ENCODE measurements at places on chromosomes 3 and 15.

- DNase-seq: no peak
Observed at GRCh38 chr3:25503898-25504301, 75.8 kb downstream of the RARB start.

GRCh38 chr3:149706905-149707304, 45.4 kb downstream of the COMMD2 start:
- DNase-seq: no peak

DNA sequence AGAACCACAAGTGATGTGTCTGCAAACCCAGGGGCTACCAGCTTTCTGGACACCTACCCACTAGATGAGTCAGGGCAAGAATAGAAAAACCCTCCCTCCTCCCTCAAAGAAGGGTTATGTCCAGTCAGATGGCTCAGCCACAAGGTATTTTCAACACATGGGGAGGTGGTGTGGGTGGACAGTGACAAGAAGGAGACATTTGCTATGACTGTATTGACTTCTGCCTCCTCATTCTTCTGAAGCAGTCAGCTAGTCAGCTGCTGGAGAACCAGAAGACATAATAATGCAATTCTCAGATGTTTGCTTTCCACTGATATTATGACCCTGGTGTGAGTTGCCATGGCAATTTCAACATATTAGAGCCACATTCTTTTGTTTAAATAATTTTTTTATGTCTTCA, 66.7 kb upstream of the GOLGA8B start:
- no peak for DNase-seq

DNA sequence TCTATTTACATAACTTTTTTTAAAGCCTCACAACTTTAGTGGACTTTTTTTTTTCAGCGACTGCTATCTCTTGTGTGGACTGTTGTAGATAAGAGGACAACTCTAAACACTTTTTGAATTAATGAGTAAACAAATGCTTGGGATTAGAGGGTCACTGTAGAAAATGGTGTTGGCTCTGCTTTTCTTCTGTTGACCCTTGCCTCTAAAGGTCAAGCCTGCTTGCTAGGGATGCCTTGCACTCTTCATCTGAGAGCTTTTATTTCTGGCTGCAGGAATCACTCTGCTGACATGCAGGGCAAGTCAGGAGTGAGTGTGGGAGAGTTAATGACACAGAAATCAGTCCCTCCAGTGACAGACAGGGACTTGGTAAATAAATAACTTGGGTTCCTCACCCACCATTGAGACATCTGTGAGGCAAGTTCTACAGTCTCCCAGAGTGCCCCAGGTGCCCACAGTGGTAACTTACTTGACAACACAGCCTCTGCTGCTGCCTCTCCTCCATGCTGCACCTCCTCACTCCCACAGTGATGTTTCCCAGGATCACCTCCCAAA, 390.1 kb downstream of the IL20RB start:
- DNase-seq: no peak

DNA sequence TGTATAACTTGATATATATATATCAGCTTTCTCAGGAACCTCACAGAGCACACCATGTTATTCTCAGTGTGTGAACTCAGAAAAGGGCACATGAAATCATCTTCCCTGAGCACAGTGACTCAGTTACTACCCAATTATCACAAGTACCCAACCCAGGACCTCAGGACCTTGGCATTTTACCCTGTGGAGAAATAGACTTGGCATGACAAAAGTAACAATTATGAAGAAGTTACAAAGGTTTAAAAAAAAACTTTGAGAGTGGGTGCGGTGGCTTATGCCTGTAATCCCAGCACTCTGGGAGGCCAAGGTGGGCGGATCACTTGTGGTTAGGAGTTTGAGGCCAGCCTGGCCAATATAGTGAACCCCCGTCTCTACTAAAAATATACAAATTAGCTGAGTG, 52.4 kb downstream of the ONECUT1 start:
- DNase-seq: no peak

DNA sequence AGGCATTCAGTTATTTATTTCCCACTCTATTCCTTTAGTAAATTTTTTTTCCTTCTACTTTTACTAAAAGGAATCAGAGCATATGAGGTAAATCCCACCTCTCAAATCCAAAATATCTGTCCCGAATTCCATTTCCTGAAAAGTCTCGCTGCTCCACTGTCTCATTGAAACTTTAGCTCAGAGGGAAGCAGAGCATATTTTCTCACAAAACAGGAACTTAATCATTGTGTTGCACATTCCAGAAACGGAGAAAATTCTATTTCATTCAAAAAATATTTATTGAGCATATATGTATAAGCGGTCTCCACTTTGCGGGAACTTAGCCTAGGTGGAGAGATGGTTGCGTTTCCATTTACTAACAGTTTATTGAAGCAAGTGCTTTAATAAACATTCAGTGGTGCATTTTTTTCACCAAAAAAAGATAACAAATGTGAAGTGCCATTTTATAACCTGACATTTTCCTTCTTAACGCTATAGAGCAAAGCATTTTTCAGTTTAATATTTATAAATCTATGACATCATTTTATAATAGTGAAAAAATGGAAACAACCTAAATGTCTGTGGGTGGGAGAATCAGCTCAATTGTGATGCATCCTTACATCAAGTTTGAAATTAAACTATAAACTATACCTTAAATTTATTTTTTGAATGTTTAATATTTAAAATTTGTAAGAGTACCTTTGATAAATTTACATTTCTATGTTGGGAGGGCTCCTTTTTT, 67.2 kb upstream of the CSTA start:
- no peak for DNase-seq

DNA sequence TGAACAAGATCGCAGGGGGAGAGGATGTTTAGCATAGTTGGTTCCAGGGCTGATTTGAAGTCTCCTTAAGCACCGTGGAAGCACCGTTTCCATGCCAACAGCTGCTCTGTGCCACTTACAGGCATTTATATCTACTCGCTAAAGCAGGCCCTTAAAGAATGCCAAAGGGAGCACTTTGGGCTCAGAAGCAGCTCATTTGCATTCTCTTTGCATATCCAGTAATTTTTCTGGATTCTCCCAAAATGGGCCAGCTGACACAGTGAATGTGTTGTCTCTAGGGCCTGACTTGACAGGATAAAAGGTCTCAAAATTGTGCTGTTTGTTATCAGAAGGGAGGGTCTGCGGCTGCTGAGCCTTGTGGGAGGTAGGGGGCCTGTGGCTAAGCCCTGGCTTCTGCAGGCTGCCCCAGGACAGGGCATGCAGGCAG, 138.6 kb downstream of the FBLN2 start:
- DNase-seq: no peak

DNA sequence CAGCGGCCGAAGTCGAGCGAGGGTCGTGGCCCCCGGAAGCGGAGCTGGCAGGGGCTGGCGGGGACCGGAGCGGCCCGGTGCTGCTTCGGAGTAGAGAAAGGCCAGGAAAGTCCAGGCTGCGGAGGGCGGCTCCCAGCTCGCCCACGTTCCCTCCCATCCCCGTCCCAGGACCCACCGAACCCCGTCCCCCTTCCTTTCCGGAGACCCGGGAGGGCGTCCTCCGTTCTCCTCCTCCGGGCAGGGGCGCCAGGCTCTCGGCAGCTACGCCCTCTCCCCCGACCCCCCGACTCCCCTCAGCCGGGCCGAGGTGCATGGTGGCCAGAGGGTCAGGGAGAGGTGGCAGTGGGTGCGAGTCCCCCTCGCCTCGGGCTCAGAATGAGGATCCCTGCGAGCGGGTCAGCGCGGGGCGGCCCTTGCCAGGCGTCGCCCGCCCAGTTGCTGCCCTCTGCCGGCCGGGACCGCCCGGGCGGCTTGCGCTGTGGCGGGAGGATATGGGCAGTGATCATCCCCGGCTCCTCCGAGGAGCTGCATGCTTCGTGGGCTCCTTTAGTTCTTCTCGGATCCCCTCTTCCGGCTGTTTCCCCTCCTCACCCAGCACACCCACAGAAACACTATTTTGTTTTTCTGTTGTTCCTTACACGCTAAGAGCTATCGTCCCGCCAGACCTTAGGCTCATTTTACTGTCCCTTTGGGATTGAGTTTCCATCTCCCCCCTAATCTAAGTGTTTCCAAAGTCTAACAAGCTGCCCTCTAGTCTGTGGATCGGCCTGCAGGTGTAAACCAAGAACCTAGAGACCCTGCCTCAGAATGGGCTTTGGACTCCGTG, 744 bp upstream of the ALDH1A2 start:
- peak; percentile 61 for DNase-seq

DNA sequence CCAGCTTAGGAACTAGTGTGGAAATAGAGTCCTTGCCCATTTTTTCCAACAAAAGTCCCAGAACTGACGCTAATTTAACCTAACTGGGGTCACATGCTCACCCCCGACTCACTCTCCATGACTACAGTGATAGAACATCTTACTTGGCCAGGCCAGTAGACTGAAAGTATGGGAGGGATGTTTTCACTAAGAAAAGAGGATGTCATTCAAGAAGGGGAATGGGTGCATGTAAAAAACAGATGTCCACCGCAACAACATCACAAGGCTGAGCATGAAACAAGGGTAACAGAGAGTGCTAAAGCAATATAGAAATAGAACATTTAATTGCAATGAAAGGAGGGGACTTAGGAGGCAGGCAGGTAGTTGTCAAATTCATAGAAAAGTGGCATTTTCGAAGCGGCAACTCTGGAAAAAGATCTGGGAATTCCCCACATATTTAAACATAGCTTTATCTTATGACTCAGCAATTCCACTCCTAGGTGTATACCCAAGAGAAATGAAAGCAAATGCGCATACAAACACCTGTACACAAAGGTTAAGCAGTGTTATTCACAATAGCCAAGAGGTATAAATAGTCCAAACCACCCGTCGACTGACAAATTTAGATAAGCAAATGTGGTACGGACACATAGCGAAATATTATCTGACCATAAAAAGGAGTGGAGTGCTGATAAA, 41.1 kb upstream of the UBE2E2 start:
- DNase-seq: no peak

GRCh38 chr15:99305761-99306505, 54.7 kb downstream of the LRRC28 start:
- peak; percentile 72 for DNase-seq

DNA sequence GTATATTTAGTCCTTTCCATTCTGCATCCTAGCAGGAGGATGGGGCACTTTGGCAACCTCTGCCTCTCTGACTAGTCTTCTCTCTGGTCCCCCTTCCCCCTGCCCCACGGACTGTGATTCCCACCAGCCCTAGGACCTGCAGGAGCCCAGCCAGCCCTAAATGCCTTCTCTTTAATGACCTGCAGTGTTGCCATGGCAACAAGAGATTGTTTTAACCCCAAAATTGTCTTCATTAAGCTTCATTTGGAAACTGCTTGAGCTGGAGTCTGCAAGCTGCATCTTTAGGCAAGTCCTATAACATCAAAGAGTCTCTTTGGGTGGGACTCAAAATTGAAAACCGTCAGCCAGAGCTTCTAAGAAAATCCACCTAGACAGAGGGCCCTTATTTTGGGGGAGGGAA, 59.7 kb upstream of the ANKRD34C start:
- no peak for DNase-seq

- peak; percentile 52 for DNase-seq
Observed at GRCh38 chr15:63274427-63274826, 3.0 kb upstream of the APH1B start.

- DNase-seq: no peak
Observed at GRCh38 chr15:40250771-40251483, 12.1 kb downstream of the PAK6 start.

GRCh38 chr15:96766366-96766765, 435.9 kb downstream of the NR2F2 start:
- DNase-seq: no peak

GRCh38 chr3:34969513-34969912, 669.8 kb upstream of the ARPP21 start:
- no peak for DNase-seq

DNA sequence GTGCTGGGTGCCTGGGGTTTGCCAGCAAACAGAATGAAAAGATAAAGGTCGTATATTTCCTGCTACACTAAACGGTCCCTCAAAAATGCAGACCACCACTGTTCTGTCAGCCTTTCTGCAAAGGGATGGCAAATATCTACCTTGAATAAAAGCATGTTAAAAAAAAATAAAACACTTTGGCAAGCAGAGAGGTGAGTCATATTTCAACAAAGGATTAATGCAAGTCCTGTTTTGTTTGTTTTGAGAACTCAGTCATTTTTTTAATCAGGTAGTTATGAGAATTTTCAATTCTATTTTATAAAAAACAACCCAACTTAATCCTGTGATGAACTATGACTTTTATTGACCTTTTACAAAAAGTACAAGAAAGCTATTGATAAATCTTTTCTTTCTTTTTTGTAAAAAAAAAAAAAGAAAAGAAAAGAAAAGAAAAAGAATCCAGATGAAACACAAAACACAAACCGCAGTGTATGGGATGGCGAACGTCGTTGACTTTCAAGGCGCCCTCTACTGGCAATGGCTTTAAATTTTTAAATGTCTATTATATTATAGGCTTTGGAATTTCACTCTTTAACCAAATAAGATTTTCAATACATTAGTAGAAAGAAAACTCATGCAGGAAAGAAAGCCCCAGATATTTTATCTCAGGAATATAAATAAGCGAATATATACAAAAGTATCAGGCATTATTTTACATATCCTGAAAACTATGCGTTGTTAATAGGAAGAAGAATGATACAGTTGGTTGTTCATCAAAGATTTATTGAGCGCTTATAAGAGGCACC, 87.8 kb downstream of the NCEH1 start:
- DNase-seq: peak; percentile 44

DNA sequence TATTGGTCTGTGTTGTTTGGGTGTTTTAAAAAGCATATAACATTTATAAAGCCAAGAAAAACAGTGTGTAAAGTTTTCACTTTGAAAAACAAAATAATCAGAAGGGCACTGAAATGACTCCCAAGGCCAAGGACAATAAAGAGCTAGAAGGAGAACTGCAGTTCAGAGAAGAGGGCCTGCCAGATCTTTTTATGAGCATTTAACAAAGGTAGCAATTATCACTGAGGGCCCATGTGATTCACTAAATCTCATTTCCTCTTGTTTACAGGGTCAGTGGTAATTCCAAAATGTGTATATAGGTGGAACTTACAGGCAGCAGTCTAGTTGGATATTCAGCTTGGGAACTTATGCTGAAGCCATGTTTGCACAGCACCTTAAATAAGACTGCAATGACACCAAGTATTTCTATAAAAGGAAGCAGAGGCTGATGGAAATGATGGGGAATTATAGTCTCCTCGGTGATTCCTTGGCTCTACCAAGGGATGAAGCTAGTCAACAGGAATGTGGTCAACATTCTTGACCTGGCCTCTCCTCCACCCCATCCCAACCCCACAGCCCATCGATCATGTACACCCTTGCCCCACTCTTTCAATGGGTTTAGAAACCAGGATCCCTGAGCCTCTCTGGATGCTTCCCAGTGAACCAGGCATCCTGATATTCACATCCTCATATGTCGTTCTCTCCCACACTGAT, 54.4 kb upstream of the THUMPD3 start:
- DNase-seq: no peak
